Stimulated activated CD8-positive, alpha-beta memory T cell treated with anti-CD3 and anti-CD28 coated beads, Interleukin-2, amount 100 ng/mL, for 1 hour (primary cell): ENCODE measurements at places on chromosomes 3 and 15.

GRCh38 chr3:173258697-173259096, 117.7 kb upstream of the SPATA16 start:
- no peak for DNase-seq

DNA sequence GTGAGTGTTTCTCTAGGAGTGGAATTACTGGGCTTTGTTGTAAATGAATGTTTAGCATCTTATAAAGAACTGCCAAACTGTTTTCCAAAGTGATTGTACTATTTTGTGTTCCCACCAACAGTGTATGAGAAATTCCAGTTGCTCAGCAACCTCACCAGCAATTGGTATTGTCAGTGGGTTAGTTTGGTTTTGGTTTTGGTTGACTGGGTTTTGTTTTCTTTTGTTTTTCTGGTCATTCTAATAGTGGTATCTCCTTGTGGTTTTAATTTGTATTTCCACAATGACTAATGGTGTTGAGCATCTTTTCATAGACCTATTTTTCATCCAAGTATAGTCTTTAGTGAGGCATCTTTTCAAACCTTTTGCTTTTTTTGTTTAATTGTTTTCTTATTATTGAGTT, 27.1 kb downstream of the FILIP1L start:
- no peak for DNase-seq

DNA sequence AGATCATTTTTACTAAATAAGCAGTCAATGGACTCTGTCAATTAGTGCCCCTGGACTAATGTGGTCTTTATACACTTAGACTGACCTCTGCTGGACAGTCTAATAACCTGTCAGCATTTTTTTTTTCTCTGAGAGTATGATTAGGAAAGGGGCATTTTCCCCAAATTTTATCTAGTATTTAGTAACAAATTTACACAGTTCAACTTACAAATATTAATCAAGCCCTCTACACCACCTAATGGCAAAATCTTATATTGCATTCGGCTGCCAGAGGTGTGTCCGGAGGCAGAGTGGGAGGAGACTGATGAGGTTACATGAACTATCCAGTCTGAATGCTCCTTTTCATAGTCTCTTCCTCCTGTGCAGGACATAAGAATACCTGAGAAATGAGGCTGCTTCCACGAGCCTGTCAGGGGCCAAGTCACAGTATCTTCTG, 36.0 kb upstream of the COLQ start:
- no peak for DNase-seq

GRCh38 chr3:105328338-105328730, 38.4 kb upstream of the ALCAM start:
- no peak for DNase-seq

DNA sequence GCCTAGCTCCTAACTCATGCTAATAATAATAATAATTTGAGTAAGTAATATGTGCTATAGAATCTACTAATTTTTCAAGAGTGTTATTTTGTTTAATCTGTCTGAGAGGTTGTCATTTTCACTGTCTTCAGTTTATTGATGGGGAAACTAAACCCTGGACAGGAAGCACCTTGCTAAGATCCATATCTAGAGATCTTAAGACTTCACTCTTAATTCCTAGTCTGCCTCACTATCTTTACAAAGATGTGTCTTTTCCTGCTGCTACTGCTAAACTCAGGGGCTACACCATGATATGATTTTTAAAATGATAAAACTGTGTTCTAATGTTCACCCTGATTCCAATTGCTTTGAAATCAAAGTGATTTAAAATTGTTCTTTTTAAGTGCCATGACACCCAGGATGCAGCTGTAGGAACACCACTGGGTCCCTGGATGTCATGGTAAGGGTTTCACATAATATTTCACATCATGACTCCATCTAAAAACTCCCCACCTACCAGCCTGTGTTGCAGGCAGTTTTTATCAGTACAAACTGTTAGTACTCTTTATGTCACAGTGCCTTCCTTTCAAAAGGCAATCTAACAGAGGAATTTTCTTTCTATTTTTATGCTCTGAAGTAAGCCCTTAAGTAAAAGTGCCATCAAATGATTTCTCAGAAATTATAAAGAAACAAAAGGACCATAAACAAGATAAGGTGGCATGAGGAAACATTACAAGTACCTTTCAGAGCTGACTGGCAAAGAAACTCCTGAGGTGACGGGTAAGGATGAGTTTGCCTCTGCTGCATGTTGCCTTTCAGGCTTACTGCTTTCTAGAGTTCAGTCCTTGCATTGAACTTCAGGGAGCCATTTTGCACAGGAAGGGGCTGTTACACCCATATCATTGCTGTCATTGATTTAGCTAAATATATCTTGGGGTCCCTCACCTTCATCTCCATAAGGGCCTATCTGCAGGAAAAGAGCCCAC, 160.1 kb upstream of the SATB1 start:
- no peak for DNase-seq

DNA sequence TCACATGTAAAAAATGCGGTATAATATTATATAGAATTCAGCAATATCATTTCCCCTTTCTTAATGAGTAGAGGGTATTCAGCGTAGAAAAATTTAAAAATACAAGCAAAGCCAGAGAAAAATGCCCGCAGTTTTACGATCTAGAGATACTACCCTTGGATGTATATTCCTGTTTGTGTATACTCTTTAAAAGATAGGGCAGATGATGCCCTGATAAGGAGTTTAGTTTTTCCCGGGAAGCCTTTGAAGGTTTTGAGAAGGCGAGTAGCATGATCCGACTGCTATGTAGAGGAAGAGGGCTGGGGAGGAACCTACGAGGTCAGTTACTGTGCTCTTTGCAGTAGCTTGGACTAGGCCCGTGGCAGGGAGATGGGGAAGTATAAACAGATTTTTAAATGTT, 1.2 kb downstream of the YEATS2 start:
- DNase-seq = no peak

DNA sequence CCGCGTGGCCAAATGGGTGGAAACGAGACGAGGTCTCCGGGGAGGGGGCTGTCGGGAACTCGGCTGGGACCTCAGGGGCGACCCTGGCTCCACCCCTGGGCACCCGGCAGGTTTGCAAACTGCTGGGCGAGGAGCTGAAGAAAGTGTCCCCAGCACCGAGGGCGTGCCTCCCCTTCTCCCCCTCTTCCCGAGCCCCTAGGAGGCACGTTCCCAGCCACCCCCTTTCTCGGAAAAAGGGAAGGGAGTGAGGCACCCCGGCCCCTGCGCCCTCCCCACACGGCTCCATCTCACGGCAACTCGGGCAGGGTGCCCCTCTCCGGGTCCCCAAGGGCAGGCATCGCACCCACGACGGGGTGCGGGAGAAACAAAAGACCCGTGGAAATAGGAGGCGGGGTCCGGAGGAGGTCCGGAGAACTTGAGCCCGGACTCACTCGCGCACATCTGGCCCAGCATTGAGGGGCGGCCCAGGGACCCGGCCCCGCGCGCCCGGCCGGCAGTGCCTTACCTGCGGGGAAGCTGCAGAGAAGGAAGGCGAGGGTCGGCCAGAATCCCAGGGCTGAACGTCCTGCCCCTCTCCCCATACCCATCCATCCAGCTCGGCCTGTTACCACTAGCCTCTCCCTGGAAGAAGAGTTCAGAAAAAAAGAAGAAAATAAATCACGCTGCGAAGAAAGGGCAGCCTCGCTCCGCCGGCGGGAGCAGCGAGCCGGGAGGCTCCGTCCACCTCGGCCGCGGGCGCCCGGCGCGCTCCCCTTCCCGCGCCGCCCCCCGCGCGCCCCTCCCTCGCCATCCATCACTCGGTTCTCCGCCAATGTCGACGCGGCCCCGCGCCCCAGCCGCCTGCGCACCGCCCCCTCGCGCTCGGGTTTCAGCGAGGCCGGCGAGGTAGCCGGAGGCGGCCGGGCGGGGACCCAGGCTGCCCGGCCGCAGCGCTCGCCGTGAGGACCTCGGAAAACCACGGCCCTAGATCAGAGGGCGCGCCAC, 16.3 kb downstream of the RGMA start:
- DNase-seq = no peak

GRCh38 chr3:127177226-127177625, 15.7 kb upstream of the PRR23E start:
- no peak for DNase-seq

DNA sequence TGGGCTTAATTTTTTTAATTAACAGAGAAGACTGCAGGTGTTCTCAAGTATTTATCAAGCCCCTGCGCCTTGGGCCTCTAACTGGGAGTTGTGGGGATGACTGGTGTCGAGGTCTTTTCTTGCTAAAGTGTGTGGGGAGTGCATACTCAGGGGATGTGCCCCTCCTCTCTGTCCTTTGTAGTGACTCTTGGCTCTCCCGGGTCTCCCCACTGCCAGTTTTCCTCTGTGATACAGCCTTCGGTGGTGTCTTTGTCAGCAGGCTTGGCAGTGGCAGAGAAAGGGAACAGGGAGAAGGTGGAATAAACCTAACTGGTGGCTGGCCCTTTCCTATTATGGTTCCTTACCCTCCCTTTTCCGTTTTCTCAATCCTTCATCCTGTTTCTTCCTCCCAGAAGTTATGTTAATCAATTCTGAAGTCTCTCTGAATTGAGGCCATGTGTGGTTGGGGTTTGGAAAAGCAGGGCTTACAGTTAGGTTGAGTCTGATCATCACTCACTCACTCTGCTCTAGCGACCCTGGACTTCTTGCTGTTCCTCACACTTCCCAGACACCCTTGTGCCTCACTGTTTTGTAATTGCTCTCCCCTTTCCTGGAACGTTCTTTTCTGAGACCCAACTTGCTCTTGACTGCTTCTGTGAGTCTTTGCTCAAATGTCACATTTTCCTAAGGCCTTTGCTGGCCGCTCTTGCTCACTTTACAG, 158.1 kb downstream of the PTPRG start:
- no peak for DNase-seq

DNA sequence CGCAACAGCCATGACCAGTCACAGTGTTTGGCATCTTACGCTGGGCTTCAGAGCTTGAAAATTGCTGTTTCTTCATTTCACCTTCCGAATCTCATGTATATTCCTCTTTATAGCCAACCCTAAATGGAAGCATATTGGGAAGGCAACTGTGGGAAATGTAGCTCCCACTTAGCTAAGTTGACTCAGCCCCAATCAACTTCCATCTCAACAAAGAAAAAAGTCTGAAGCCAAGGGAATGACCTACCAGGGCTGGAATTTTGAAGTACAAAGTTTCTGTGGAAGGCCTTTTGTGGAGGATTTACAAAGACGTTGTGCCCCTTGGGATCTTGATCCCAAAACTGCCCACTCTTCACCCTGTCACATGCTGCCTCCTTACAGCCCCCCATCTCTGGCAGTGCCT, 85.2 kb upstream of the OXTR start:
- DNase-seq = no peak

DNA sequence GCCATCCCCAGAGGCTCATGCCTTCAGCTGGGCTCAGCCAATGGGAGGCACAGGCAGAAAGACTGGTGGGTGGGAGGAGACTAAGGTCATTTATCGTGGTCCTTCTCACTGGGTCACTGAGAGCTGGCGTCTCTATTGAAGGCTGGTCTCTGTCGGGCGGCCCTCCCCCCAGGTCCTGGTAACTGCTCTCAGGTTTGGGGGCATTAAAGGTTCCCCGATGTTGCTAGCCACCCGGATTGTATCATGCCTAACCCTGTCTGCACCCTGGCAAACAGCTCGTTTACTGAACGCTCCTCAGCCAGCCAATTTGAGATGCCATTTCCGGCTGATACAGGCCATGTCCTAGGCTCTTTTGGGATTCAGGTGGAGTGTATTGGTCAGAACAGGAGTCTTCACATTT, 10.5 kb downstream of the SELENOS start:
- DNase-seq = no peak

DNA sequence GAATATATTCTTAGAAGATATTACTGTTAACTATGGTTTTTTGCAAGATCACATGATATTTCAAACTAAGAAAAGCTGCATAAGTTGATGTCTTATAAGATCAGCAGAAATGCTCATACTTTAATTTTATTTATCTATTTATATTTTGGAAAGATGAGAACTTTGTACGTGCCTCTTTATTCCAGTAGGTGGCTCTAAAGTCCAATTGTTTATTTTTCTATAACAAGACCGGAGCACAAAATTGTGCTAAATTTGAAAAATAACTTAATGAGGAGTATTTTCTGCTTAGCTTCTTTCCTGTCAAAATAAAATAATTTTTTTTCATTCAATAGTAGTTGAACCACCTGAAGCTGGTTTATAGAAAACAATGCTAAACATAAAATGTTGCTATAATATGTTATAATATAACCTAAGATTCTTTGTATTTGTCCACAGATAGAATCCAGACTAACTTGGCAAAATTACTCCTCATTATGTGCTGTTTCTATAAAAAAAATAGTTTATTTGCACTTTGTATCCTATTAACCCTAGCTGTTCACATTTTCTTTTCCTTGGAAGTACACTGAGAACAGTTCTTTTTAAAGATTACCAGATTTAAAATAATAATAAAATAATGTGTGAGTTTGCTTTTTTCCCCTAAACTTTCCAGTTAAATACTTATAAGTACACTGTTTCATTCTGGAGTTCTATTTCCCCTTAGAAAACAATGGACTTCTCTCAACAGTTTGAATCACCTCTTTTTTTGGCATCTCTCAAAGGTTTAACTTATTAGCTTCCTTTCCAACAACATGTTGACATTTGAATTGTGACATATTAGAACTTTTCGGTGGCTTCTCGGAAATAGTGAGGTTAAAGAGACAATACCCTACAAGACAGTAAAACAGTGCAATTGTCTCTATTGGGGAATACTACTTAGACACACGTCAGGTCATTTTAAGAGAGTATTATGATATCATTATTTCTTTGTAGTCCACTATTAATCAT, 530.0 kb downstream of the MECOM start:
- no peak for DNase-seq

DNA sequence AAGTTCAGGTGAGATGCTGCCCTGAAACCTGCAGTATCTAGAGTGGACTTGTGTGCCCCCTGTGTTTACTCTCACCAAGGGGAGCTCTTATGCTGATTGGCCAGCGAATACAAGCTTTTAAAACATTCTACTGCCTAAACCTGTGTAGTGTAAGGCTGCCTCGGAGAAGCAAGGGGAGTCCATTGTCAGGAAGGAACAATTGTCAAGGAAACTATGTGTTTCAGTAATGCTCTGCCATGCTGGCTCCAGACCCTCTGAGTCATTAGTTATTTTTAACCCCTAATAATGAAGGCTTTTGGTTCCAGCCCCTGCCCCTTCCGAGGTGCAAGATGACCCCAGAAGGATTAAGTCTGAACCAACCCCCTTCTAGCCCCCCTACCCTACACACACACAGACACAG, 66.1 kb upstream of the CHMP2B start:
- DNase-seq = no peak

DNA sequence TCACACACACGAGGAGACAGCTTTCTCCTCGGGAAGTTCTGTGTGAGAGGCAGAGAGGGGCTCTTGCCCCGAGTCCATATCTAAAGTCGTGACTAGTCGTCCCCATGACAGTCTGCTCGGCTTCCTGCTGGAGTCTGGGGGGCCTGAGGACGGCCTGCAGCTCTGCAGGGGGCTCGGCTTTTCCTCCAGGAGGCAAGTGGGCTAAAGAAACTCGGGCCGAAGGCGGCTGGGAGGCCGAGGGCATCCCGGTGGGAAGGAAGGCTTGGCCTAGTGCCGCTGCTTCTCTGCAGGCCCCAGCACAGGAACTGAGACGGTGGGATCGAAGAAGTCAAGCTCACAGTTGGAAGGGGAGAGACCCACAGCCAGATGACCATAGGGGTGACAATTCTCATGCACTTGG, 25.4 kb upstream of the PIGZ start:
- DNase-seq = no peak

- no peak for DNase-seq
Measured at GRCh38 chr3:111975131-111975530, 3.7 kb upstream of the ABHD10 start.
